ENCODE measurements at places on chromosomes 7 and 10.

DNA sequence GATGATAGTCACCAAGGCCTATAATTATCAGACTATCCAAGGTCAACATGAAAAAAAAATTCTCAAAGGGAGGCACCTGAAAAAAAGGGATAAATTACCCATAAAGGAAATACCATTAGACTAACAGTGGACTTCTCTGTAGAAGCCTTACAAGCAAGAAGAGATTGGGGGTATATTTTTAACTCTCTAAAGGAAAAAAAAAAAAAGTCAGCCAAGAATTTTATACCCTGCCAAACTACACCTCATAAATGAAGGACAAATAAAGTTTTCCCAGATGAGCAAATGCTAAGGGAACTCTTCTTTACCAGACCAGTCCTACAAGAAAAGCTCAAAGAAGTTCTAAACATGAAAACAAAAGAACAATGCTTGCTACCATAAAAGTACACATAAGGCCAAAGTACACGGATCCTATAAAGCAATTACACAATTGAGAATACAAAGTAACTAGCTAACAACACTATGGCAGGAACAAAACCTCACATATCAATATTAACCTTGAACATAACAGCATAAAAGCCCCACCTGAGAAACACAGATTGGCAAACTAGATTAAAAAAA, 263.1 kb downstream of the RNLS start:
- no peak for DNase-seq

DNA sequence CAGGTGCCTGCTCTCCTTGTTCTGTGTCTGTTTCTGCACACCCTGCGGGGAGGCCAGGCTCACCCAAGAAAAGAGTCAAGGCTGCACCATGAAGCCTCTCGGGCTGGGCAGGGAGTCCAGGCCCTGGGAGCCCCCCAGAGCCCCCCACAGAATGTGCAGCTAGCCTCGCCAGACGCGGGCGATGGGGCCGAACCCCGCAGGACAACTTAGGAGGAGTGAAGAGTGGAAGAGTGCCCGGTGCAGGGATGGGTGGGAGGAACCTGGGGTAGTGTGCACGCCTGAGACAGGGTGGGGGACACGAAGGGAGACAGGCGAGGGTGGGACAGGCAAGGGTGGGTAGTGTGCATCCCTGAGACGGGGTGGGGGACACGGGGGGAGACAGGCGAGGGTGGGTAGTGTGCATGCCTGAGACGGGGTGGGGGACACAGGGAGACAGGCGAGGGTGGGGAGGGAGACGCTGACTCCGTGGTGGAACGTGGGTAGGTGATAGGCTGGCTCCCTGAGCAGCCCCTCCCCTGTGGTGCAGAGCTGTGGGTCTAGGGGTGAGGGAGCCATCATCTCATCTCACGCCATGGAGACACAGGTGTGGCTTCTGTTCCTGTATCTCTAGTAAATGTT, 615.4 kb downstream of the DNAJB6 start:
- DNase-seq, result no peak

DNA sequence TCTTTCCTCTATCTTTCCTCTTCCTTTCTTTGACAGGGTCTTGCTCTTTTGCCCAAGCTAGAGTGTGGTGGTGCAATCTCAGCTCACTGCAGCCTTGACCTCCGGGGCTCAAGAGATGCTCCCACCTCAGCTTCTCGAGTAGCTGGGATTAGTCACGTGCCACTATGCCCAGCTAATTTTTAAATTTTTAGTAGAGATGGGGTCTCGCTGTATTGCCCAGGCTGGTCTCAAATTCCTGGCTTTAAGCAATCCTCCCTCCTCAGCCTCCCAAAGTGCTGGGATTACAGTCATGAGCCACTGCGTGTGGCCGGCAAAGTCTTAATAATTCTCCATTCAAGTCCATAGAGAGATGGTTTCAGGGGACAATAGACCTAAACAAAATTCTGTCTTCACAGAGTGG, 40.2 kb downstream of the COL26A1 start:
- DNase-seq, result no peak

- DNase-seq, result no peak
These were observed 10.7 kb upstream of the OGA start for GRCh38 chr10:101828766-101829551.

DNA sequence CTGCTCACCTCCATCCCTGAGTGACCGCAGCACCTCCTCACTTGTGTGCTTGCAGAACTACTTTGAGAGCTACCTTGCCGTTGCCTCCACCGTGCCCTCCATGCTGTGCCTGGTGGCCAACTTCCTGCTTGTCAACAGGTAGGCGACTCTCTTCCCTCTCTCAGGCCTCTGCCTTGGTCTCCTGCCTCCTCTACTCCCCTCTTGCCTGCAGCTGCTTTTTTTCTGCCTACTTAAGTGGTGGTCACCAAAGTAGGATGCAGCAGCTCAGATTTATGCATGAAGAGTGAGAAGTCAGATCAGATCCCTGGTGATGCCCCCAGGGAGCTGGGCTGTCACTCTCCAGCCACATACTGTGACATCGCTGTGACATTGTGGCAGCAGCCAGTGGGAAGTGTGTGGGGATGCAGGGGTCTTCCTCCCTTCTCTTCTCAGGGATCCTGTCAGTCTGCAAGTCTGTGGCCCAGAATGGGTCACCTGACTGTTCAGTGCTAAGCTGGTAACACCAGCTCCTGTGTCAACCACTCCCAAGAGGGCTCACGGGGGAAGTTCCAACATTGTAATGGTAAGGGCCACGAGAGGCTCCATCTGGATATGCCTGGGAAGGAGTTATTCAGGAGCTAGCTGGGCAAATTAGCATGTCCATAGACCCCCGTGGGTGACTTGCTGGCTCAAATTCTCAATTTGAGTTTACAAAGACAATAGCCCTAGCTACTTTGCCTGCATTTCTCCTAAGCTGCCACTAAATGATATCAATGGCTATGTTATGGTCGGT, 25.3 kb downstream of the SLC29A3 start:
- no peak for DNase-seq

All from GM12891 (cell line).